ENCODE measurements at places on chromosomes 7 and 10.

- DNase-seq = no peak
These were observed 9.5 kb downstream of the IRF5 start for GRCh38 chr7:128946936-128947830.

- no peak for DNase-seq
These were observed 142.9 kb downstream of the SVIL start for GRCh38 chr10:29491918-29492317.

DNA sequence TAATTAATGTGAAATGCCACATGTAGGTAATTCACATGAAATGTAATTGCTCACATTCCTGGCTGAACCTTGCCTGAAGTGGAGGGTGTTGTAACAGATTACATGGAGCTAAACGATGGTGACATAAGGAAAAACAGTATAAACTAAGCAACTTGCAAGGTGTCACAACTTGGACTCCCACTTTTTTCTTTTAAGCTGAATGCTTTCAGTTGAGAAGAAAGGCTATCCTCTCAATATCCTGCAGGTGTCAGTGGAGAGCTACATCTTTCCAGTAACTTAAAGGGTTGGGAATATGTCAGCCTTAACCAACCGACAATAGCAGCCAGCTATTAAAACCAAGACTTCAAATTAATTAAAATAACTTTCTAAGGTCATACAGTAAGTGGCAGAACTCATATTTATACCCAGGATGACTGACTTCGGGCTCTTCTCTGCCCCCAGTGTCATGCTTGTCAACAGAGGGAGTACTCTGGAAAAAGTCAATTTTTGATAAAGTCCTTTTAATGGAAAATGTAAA is 33.7 kb downstream of the NRBF2 start:
- peak; percentile 65 for DNase-seq

GRCh38 chr10:73856261-73856660 is 18.1 kb downstream of the CAMK2G start:
- no peak for DNase-seq

GRCh38 chr10:102120991-102121738 is 997 bp upstream of the LDB1 start:
- DNase-seq = no peak

DNA sequence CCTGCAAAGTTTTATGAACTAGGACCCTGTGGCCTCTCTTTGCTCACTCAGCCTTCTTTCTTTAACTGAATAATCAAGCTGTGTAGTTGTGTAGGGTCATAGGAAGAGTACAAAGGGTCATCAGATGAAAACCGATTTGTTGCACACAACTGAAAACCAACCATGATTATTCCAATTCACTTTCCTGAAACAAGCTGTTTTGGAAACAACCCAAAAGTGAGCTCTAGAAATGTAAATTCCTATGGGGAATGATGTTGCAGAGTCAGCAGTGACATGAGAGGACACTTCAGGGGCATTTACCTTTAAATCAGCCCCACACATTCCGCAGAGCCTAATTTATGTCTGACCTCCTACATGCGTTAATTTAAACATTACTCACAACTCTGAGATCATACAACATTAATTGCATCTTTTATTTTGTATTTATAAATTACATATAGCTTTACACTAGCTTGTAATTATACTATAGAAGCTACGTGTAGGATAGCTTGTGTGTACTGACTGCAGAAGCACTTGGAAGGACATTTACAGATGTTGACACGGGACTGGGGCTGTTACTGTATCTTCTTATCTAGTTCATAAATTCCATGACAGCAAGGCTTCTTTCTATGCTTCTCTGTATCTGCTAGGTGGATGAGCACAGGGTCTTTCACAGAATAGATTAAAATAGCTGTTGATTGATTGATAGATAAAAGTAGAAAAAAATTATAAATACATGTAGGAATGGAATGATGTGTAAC is 139.9 kb upstream of the AKR1E2 start:
- DNase-seq = no peak

- DNase-seq = no peak
These were observed 1.1 kb upstream of the AKR1B1 start for GRCh38 chr7:134459981-134460380.

GRCh38 chr10:129545261-129545660 is 78.2 kb downstream of the MGMT start:
- DNase-seq = no peak

GRCh38 chr7:24441314-24442027 is 131.8 kb upstream of the PALS2 start:
- DNase-seq = no peak

GRCh38 chr7:114084002-114084471 is 165.2 kb upstream of the PPP1R3A start:
- no peak for DNase-seq

- no peak for DNase-seq
These were observed 101.2 kb downstream of the MPP7 start for GRCh38 chr10:28201410-28202400.

DNA sequence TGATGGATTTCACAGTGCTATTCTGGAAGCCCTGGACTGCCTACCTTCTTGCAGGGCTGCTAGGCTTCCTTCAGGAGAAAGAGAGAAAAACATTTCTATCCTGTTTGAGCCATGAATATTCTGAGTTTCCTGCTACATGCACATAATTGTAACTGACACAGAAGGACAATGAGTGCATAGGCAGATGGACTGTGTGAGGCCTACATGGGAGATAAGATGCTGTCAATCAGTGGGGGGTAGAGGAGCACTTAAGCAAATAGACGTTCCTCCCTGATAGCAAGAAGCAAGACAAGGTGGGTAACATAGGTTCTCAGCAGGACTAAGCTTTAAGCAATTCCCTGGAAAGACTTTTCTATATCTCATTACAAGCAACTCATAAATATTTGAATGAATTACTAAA is 11.6 kb downstream of the ALDH18A1 start:
- DNase-seq = no peak

DNA sequence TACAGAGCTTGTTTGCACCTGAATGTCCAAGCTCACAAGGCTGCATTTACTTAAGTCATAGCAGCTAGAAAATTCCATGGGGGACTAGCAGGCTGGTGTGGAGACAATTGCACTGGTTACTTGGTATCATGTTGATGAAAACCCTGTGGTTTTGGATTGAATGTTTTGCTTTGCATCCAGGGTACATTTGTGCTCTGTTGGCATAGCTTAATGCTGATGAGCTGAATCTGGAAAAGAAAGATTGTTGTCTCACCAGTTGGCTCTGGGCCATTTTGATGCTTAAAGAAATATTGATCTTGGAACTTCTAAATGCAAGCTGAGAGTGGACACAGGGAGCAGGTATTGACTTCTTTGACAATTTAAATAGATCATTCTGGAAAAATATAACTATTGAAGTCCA is 122.5 kb upstream of the MBL2 start:
- no peak for DNase-seq

- no peak for DNase-seq
These were observed 1.4 kb downstream of the CUBN start for GRCh38 chr10:17128261-17128660.

DNA sequence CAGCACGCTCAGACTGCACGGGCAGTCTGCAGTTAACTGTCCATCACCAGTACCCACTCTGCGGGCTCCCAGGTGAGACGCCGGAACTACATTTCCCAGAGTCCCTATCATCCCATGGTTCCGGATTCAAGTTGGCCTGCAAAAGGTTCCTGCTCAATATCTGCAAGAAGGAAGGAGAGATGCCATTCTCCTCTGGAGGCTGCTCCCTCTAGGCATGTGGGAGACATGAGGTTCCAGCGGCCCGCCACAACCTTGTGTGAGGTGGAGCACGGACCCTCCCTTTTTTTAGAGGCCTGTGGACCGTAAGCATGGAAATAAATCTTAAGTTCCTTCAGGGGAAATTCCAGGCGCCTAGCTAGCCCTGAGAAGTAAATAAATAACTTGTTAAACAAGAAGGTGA is 29.7 kb downstream of the NUP42 start:
- no peak for DNase-seq

DNA sequence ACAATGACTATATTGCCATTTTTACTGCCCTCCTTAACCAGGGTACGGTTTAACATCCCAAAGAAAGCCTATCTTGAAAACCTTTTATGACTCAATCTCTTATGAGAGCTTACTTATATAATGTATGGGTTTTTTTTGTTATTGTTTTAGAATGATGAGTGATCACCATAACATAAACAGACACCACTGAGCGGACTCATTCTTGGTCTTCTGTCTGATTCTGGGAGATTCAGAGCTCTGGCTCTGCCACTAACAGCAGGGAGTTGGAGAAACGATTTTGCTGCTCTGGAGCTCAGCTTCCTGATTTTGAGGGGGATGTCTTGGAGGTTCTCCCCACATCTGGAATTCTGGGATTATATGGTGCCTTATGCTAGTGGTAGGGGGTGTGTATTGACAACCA is 244.1 kb downstream of the FRMD4A start:
- no peak for DNase-seq

- no peak for DNase-seq
These were observed 43.1 kb upstream of the SNX13 start for GRCh38 chr7:17983221-17984062.

- no peak for DNase-seq
These were observed 2.2 kb downstream of the IDE start for GRCh38 chr10:92571649-92572048.

GRCh38 chr10:129030996-129031843 is 435.8 kb upstream of the MGMT start:
- DNase-seq = peak; percentile 12

GRCh38 chr7:127682140-127682539 is 30.1 kb downstream of the SND1 start:
- DNase-seq = no peak

DNA sequence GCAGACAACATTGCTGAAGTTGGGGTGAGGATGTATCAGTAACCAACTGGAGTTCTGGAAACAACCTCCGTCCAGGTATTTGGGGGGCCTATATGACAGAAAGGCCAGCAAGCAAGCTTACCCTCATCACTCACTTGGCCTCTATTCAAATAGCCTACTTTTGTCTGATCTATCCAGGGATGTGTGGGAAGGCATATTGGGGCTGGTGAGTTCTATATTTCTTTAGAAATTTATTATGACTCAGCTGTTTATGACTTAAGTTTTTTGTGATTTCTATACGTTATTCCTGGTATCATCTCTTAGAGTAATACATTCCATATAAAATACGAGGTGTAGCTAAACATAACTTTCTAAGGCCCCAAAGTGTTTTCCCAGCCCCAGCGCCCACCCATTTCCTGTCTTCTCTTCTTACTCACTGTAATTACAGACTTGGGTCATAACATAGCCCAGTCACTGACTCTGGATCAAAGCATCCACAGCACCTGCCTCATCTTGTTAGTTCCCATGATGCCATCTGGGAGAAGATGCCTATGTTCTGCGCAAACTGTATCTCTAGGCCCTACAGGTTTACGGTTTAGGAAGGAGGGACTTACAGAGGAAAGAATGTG is 18.1 kb downstream of the GARS1 start:
- DNase-seq = no peak

DNA sequence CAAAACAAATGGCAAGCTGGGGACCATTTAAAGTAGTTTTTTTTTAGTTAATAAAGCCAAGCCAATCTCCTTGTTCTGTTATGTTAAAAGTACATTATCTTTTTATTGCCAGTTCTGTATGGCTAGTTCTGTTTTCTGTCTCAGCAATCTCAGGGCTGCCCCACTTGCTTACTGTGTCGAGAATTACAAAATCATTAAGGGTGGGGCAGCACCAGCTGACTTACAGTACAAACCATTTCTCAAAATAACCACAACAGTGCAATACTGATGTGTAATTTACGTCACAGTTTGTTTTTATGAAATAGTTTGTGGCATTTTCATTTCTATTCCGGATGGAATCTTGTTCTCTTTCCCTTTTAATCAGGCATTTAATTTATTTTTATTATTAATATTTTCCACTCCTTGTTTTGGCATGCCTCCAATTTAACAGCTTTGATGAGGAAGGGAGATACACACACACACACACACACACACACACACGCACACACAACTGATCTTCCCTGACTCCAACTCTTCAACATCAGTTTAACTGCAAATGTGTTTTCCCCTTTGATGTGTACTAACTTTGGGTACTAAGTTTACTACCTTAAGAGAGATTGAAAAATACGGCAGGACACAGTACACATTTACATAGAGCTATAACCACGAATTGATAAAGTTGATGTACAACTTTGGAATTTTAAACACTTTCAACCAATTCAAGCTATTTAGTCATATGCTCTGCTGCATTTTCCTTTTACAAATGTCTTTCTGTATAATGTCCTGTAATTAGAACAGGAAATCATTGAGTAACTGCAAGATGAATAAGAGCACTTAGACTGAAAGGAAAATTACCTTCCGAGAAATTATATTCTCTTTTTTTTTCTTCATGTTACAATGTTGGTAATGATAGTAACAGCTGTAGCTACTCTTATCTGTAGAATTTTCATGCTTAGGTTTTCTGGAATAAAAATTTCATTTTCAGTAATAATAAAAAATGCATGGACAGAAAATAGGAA is 91.5 kb downstream of the ARID5B start:
- DNase-seq = no peak

- DNase-seq = peak; percentile 11
These were observed 447.0 kb downstream of the GRID1 start for GRCh38 chr10:85919491-85920021.

DNA sequence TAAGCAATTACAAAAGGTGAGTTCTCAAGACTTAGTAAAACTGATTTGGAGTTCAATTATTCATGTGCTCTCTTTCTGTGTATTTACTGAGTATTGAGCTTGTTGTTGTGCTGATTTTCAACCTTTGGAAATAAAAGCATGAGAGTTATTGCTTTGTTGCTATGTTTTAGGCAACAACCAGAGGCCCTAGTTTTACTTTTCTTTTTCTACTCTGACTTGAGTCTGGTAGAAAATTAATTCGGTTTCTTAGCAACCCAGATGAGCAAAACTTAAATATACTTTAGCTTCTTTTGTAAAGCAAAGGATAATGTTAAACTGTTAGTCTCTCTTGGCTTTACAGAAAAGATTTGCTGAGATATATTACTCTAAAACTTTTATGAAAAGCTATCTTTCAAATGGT is 66.4 kb upstream of the SCIN start:
- DNase-seq = no peak

DNA sequence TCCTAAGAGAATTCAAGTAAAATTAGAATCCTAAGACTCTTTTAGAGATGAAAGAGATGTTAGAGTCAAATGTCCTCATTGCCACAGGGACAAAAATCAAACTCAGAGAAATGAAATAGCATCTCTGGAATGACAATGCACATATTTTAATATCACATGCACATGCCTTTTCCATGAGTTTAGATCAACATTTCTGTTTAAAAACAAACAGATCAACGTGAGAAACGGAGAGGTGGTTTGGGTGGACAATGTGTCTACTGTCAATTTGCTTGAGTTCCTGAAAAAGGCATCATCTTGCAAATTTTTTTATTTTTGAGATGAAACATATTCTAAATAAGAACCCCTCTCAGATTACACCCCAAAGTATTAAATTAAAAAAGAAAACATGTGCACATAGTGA is 130.0 kb downstream of the CHRM2 start:
- no peak for DNase-seq

DNA sequence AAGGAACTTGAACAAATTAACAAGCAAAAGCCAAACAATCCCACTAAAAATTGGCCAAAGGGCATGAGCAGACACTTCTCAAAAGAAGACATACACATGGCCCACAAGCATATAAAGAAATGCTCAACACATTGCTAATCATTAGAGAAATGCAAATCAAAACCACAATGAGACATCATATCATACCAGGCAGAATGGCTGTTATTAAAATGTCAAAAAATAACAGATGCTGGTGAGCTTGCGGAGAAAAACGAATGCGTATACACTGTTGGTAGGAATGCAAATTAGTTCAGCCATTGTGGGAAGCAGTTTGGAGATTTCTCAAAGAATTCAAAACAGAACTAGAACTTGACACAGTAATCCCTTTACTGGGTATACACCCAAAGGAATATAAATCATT is 311.7 kb upstream of the HPS1 start:
- no peak for DNase-seq

- DNase-seq = no peak
These were observed 49.4 kb upstream of the RET start for GRCh38 chr10:43027331-43027955.

Data from NCI-H446 (cell line).